ENCODE measurements at places on chromosomes 2 and 18.

GRCh38 chr2:46837704-46838103, 77.9 kb downstream of the MCFD2 start:
- no peak for DNase-seq

GRCh38 chr18:41262688-41263087, 692.3 kb upstream of the PIK3C3 start:
- no peak for DNase-seq

GRCh38 chr2:23940718-23941620, 706 bp downstream of the UBXN2A start:
- no peak for DNase-seq

DNA sequence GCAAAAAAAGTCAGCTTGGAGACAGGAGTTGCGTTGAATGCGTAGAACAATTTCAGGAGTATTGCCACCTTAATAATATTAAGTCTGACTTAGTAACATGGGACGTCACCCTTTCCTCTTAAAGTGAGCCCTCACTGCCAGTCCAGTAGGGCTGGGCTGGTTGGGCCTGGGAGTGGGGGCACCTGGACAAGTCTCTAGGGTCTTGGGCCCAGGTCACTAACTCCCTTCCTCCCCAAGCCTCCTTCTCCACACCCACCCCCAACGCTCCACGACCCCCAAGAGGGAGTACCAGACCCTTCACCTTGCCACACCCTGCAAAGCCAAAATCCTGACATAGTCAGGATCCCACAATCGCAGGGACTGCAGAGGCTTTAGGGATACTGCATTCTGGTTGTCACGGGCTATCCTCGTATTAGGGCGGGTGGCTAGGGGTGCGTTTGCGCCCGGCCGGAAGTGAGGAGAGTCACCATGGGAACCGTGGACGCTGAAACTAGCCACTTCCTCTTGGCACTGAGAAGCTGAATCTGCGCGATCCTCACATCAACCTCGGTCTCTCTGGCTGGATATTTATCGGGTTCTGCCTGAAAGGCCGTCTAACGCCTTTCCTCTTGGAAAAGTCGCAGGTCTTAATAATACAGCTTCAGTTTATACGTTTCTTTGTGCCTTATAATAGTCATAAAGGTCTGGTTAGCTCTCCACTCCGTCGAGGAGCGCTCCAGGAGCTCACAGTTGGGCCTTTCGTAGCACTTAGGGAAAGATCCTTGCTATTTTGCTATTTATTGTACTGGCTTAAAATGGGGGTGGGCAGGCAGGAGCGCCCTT, 10.3 kb upstream of the CXXC1 start:
- peak; percentile 47 for DNase-seq

DNA sequence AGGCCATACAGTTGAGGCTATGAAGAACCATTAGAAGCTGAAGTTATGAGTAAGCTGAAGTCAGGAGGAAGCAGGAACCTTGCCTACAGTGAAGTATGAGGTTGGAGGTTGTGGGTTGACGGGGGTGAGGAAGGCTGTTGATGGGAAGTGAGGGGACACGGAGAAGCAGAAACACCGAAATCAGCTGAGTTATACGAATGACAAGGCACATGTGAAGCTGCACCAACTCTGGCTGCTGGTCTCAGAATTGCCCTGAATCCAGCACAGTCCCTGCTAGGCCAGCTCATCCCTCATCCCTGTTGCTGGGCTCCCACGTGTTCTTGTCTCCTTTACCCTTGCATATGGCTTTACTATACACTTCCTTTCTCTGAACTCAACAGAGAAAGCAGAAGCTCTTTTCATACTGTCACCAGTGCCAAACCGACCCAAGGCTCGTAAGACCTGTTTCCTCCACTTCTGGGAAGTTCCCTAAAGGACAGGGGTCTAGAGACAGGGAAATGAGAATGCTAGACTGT, 9.2 kb upstream of the TMEM247 start:
- no peak for DNase-seq

DNA sequence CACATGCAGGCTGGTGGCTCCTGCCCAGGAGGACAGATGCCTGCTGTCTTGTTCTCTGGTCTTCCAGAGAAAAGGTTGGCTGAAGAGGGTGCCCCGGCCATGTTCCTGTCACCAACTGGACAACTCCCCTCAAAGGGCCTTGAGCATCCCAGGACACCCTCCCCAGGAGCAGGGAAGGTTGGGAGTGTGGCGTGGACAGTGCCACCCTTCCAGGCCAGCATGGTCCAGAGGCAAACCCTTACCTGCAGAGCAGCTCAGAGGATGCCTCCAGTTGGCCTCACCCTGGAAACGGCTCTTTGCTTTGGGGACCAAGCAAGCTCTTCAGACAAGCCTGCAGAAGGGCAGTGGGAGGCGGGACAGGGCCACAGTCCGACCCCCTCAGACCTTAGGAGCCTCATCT, 4.9 kb upstream of the GPC1 start:
- DNase-seq, result no peak

DNA sequence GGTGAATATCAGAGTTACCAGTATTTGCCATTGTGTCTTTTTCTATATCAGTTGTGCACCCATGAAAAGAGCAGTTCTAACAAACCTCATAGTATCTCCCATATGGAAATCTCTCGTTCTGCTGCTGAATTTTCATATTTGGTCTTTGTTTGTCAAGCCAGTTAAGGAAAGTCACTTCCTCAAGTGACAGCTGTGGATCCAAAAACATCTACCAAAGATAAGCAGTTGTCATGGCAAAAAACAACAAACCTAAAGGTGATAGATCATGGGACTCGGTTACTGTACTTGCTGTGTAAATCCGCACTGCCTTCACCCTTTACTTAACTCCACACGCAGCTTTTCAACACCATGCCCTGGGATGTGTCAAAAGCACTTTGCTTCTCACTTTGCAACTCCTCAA, 17.3 kb downstream of the BMP10 start:
- DNase-seq, result no peak

DNA sequence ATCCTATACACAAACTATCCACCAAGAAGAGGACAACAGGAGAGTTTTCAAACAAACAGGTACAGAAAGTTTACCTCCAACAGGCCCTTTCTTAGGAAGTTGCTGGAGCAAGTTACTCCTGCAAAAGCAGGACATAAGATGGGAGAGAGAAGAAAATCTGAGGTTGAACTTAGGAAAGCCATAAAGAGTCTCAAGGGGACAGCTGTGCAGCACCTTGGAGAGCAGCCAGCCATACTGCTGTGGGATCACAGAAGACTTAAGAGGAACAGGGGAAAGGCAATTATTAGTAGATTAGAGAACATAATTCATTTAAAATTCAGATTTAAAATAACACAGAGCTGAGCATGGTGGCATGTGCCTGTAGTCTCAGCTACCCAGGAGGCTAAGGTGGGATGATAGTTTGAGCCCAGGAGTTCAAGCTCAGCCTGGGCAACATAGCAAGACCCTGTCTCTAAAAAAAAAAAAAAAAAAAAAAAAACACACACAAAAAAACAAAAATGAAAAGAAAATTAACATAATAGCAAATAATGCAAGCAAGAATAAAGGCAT, 148.1 kb upstream of the SIX3 start:
- no peak for DNase-seq

- no peak for DNase-seq
These were observed 40.7 kb upstream of the C2orf66 start for GRCh38 chr2:196849895-196850294.

Data from T-helper 2 cell (primary cell).